ENCODE measurements at places on chromosomes 16 and 17. TPM values are rescaled to one million over a fixed set of nuclear protein-coding genes. Genes with fewer than 3 reads are reported as not detected.

- DNase-seq = no peak
Measured at GRCh38 chr16:12086822-12087221, 110.3 kb downstream of the SNX29 start.

GRCh38 chr17:21113049-21113690 lies 13.6 kb upstream of the DHRS7B start:
- no peak for DNase-seq

DNA sequence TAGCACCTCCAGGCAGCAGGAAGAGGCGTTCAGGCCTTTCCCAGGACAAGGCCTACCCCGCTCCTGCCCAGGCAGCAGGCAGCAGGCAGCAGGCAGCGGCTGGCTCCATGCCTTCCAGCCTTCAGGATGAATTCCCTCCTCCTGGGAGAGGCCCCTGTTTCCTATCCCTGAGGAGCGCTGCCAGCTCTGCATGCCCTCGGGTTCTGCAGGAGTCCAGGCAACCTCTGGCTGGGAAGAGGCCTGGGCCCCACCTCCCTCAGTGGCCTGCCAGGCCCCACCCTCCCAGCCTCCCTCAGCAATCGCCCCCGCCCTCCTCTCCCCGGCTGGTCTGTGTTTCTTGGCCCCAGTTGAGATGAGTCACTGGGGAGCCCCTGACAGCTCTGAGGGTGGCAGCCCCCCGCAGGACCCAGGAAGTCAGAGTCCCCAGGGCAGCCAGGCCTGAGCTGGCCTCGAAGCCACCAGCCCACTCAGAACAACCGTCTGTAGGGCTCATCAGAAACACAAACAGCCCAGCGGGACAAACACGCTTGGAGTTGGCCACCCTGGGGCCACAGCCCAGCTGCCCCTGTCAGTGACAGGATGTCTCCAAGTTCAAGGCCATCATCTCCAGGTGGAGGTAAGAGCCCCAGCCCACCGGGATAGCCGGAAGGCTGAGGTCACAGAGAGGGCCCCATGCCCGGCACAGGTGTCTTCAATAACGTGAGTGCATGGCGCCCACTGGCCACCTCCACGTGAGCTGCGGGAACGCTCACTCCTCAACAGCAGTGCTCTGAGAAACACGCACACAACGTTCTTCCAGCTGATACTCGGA lies 39.5 kb upstream of the CIBAR2 start:
- DNase-seq = peak; percentile 61

DNA sequence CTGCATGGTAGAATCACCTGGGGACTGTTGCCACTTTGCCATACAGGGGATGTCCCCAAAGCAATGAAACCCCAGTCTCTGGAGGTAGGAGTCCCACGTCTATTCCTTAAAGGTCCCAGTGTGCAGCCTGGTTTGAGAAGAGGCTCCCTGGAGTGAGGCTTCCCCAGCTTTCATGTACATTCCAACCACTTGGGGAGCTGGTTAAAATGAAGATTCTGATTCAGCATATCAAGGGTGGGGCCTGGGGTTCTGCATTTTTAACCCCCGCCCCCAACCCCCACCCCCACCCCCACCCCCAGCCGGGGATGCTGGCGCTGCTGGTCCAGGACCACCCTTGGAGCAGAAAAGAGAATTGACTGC lies 241.2 kb downstream of the FOXL1 start:
- no peak for DNase-seq

GRCh38 chr17:67476787-67477335 lies 99.8 kb downstream of the PITPNC1 start:
- no peak for DNase-seq

DNA sequence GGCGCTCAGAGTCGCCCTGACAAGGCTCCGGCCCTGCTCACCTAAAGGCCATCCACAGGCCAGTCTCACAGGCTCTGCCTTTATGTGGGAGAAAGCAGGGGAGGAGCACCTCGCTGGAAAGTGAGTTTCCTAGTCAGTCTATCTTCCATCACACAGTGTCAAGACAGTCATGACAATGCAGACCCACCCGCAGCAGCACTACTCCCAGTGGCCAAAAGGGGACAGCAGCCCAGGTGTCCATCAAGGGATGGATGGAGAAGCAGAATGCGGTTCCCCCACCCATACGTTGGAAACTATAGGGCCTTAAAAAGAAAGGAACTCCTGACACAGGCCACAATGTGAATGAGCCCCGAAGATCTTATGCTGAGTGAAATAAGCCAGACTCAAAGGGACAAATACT lies 226.8 kb downstream of the ENGASE start:
- DNase-seq = no peak

DNA sequence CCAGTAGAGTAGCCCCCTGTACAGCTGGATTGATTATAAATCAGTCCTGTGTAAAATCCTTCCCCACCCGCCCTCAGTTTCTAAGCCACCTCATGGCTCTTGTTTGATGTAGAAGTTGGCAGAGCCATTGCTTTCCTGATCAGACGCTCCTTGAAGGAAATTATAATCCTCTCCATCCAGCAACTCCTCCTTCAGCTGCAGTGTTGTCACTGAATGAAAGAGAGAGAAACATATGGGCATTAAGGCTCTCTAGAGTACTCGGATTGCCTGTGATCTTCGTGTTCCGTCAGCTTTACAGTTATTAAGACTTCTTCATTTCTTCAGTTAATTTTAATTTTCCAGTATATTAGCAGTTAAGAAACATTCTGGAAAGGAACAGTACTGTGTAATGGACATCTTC lies 14.3 kb downstream of the NME2 start:
- DNase-seq = no peak

GRCh38 chr17:64074704-64075426 lies 54.4 kb upstream of the ICAM2 start:
- DNase-seq = peak; percentile 64

DNA sequence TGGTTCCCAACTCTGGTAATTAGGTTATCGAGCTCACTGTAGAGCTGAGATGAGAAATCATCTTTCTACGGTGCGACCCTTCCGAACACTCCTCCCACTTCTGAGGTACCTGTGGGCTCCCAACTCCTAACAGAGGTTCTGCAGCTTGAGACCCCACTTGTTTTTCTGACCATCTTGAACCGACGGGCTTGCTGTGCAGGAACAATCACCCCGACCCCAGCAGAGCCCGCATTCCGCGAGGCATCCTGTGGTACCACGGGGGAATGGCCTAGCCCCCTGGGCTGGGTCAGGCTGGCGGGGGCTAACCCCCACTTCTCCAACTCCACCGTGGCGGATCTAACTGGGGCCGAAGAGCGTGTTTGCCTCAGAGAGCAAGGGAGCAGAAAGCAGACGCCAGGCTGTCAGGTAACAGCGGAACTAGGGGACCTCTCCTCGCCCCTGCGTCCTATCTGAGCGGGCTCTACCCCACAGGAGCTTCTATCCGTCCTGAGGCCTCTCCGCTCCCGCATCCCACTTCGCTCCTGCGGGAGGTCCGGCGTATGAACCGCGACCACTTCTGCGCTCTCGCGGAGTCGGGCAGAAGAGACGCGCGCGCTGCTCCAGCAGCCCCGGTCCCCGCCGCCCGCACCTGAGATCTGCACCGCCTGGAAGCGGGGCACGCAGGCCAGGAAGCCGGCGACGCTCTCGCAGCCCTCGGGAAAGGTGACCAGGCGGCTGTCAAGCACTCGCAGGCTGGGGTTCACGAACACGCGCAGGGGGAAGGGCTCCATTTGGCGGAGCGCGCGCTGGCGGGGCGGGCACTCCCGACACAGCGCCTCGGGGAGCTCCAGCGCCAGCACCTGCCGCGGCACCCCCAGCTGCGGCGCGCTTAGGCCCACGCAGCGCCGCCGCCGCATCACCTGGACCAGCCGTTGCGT lies 761 bp downstream of the PDF start:
- DNase-seq = no peak

GRCh38 chr17:56838687-56839086 lies 4.7 kb downstream of the DGKE start:
- DNase-seq = no peak

The CYBC1 gene
- polyA plus RNA-seq = 84.0 TPM

The TBX2 gene
- 7.8 TPM for polyA plus RNA-seq

The HEXD gene
- 8.5 TPM for polyA plus RNA-seq

The MBTPS1 gene
- 89.7 TPM for polyA plus RNA-seq

The NOS2 gene
- not detected for polyA plus RNA-seq

The BEAN1 gene
- not detected for polyA plus RNA-seq

Measured in BJ (cell line).